ENCODE measurements at places on chromosomes 12 and 14.

DNA sequence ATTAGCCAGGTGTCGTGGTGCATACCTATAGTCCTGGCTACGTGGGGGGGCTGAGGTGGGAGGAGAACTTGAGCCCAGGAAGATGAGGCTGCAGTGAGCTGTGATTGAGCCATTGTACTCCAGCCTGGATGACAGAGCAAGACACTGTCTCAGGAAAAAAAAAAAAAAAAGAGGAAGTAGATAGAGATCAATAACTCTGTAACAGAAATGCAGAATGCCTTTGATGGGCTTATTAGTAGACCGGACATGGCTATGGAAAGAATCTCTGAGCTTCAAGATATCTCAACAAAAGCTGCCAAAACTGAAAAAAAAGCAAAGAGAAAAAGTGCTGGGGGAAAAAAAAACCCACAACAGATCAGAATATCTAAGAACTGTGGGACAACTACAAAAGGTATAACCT lies 37.5 kb downstream of the GPR68 start:
- DNase-seq, result no peak

DNA sequence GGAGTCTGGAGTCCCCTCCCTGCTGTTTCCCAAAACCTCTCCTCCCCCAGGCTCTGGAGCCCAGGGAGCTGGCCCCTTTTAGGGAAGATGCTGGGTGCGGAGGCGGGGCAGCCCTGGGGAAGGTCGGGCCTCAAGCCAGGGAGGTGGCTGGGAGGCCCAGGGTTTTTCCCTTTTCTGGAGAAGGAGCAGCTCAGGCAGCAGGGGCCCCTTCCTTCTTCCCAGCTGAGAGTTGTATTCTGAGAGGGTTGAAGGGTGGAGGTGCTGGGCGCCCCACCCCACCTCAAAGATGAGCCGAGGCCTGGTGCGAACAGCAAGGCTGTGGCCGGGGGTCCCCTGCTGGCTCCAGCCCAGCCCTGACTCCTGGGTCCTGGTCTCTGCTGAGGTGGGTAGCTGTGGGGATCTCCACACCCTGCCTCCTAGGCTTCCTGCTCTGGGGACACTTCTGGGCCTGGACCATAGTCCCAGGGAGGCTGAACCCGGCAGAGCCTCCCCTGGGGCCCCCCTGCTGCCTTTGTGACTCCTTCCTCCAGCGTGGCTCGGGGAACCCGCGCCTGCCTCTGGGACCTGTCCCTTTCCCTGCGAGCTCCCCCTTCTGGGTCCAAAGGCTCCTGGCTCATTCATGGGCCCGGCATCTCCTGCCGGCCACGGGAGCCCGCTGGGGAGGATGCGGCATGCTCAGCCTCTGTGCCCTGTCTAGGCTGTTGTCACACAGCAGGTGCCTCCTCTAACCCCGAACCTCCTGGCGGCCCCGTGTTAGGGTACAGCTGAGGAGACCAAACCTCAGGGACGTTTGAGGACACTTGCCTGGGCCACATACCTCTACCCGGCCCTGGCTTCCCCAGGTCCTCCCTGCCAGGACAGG lies 4.4 kb downstream of the TRMT61A start:
- no peak for DNase-seq

DNA sequence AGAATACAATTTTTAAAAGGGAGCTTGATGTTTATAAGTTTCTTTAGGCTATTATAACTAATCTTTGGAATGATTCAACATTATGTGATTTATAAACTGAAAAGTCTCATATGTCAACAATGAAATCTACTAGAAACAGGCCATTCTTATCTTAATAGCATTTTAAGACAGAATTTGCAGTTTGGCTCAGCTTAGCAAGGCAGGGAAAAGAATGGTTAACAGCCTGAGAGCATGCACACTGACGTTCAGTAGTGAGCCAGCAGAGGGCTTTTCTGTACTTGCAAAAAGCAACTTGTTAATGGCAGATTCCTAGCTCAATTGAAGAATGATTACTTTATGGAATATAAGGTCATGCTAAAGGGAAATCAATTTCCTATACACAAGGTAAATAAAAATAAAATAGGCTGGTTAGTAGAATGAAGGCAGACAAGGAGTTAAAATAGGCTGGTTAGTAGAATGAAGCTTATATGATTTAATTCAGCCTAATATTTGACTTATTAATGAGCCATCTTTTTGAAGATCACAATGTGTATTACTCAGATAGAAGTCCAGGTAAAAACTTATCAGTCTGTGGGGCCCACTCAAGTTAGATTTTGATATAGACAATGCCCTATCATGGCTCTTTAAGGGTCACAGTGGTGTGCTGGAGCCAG lies 95.9 kb downstream of the OTOGL start:
- DNase-seq, result no peak

DNA sequence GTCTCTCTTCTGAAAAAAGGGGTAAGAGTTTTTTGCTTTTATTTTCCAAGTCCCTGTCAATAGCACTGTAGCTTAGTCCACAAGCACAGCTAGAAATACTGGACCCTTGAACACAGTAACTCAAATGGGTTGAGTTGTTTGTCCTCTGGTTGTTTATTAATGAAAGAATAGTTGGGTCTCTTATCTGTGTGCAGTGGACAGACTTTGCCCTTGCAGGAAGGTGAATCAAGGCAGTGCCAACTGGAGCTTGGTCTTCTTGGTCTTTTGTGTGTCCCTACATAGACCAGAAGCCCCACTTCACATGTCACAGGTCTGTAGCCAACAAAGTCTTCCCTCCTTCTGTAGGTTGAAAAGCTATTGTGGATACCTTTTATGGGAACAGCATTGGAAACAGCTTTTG lies 322.0 kb downstream of the AACS start:
- DNase-seq, result no peak

DNA sequence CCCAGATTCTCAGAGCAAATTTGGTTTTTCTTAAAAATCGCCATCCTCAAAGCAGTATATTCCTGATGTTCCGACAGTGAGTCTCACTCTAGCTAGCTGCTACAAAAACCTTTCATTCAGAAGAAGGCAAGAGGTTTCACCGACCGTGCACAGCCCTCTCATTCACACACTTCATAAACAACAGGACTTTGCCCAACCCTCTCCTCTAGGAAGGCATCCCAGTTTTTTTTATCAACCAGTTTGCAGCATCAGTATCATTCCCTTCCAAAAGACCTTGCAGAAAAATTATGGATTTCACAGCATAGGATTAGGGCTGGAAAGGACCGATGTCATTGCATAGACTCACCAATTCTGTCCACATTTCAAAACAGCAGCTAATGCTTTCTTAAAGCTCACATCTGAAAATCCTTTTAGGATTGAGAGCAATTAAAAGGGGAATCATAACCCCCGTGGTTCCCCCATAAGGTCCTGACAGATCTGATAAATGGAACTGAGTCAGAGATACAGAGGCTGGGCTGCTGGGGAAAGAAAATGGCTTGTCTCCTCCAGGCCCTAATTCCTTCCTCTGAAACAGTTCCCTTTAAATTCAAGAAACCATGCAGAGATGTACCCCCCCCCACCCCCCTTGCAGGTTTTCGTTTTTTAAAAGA lies 597 bp downstream of the SVOP start:
- DNase-seq, result no peak

DNA sequence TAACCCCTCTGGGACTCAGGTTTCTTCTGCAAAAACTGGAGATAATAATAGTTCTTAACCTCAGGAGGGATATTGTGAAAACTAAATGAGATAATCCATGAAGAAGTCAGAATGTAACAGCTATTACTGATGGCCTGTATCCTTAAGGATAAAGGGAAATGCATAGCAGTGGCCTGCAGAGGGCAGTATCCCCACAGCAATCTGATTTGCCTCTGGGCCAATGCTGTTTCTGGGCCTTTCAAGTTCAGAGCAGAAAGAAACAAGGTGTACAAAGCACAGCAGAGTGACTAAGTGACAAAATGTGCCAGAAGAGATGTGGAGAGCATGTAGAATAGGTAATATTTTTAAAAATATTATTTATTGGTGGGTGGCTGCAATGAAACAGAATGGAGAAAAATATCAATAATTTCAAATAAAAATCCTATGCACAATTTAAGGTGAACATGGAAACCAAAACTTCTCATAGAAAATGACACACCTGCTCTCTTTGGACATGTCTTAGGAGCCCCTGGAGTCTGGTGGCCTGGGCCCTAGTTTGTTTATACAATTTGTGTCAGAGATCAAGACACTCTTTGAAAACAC lies 90.3 kb downstream of the C12orf75 start:
- DNase-seq, result peak; percentile 67

DNA sequence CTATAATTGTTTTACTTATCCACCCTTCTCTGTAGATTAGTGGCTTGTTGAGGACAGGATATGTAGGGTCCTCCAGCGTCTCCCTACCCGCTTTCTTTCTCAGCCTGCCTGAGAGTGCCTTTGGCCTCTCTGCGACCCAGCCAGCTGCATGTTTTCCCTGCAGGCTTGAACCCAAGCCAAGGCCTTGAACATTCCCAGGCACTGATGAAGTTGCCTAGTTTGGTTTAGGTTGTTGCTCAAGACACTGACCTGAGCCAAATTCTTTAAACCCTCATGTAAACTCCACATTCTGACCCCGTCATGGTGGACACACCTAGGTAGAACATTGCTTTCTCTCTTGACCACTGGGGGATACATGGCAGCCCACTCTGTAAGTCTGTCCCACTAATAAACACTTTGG lies 33.4 kb upstream of the TXNRD1 start:
- DNase-seq, result no peak

DNA sequence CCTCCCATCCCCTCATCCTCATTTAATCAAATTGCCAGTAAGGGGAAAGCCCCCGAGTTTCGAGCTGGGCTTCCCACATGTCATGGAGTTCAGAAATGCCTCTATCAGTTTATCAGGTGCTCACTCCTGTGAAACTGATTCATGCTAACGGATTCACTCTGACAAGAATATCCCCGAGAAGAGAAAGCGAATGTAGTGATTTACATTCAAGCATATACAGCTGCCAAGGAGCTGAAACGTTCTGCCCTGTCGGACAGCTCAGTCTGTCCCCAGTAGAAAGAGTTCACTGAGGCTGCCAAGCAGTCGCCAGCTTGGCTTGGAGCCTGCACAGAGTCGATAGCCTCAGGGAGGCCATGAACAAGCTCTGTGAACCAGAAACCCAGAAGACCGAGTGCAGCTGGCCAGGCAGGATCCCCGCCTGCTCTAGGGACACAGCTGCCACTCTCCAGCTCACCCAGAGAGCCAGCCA lies 88.4 kb downstream of the TMCC3 start:
- DNase-seq, result no peak

DNA sequence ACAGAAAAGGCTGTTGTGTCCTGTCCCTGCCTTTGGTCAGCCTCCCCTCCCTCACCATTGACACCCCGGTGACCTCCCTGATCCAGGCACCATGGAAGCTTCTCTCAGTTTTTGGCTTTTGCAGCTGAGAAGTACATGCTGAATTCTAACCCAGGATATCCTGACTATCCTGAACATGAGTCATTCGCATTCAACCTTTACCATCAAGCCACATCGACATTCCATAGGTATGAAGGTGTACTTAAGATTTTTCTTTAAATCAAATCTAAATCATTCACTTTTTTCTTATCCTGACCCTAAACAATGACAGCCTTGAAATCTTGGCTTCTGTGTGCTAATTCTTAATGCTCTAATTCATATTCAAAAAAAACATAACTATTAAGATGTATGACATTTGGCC lies 8.7 kb upstream of the KRT78 start:
- no peak for DNase-seq

- DNase-seq, result peak; percentile 57
Measured at GRCh38 chr12:76158518-76159321, 74.2 kb upstream of the NAP1L1 start.

DNA sequence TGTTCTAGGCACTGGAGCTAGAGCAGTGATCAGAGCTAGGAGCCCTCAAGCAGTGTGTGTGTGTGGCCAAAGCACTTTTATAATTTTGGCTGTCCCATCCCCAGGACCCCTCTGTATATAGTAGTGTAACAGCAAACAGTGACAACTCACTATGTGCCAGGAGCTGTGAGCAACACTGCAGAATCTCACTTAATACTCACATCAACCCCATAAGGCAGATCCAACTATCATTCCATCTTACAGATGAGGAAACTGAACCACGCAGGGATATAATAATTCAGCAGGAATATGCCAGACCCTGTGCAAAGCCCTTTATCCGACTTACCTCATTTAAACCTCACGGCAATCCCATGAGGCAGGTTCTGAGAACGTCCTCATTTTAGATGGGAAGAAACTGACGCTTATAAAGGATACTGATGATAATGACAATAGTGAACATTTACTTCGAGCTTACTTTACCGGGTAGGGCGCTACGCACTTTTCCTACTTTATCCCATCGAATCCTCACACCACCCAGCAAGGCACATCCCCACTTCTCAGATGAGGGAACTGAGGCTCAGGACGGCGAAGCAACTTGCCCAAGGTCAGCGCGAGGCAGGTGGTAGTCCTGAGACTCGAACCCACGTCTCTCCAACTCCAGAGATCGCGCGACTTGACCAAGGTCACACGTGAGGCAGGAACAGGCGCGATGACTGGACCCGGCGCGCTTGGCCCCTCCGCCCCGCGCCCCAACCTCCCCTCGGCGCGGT lies 687 bp downstream of the RAB35 start:
- DNase-seq, result no peak

DNA sequence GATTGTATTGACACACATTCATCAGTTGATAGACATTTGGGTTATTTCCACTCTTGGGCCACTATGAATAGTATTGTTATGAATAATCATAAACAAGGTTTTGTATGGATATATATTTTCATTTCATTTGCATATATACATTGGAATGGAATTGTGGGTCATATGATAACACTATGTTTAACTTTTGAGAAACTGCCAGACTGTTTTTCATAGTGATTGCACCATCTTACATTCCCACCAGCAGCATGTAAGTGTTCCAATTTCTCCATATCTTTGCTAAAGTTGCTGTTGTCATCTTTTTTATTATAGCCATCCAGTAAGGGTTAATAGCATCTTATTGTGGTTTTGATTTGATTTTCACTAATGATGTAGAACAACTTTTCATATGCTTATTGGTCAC lies 198.5 kb upstream of the PPFIA2 start:
- DNase-seq, result no peak

GRCh38 chr14:36022765-36023410 lies 153.6 kb downstream of the PTCSC3 start:
- no peak for DNase-seq

- DNase-seq, result peak; percentile 65
Measured at GRCh38 chr14:58637040-58637390, 747 bp upstream of the DACT1 start.

GRCh38 chr14:86971292-86971691 lies 1021.7 kb downstream of the GALC start:
- DNase-seq, result no peak

DNA sequence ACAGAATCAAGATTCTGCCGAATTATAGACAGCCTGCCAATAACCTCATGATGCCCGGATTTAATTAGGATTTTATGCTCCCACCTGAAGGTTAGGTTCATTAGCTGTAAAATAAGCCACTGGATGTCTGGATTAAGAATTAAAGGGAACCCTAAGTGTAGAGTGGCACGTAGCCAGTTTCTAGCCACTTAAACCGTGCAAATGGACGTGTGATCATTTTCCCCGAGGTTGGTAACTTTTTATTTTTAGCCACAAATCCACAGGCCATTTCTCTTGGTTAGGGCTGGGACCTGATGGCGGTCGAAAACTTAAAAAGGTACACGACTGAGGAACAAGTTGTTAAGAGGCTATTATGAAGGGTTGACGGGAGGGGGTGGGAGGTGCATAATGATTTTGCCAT lies 127.3 kb upstream of the TMPO start:
- no peak for DNase-seq
